ENCODE measurements at places on chromosomes 4 and X. TPM values are rescaled to one million over a fixed set of nuclear protein-coding genes. Genes with fewer than 3 reads are reported as not detected.

The FSTL5 gene
- 0.67 TPM for total RNA-seq

GRCh38 chr4:56906489-56907393 lies 959 bp upstream of the REST start:
- no peak for DNase-seq

DNA sequence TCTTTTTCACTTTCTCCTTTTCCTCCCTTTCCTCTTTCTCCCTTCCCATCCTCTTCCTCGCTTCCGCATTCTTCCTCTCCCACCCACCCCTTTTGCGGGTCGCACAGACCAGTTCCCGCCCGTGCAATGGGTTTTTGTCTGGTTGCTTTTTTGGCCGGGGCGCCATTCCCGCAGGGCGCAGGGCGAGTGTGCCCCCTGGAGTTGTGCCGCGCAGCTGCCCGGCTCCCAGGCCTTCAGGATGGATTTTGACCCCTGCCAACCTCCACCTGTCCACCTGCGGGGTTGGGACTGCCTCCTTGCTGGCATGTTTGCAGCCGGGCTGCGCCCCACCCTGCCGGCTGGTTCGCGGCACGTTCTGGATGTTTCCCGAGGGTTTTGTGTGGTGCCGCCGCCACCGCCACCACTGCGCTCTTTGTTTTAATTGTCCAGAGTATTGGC lies 578 bp upstream of the SEL1L3 start:
- no peak for DNase-seq

GRCh38 chr4:170079981-170080380 lies 9.8 kb downstream of the AADAT start:
- no peak for DNase-seq
